ENCODE measurements at places on chromosomes 16 and 17.

GRCh38 chr16:14015033-14015432, 56.1 kb upstream of the MRTFB start:
- DNase-seq: no peak

- no peak for DNase-seq
Observed at GRCh38 chr16:84893467-84893848, 73.7 kb downstream of the CRISPLD2 start.

- DNase-seq: no peak
Observed at GRCh38 chr17:1960545-1960912, 64.6 kb downstream of the RTN4RL1 start.

DNA sequence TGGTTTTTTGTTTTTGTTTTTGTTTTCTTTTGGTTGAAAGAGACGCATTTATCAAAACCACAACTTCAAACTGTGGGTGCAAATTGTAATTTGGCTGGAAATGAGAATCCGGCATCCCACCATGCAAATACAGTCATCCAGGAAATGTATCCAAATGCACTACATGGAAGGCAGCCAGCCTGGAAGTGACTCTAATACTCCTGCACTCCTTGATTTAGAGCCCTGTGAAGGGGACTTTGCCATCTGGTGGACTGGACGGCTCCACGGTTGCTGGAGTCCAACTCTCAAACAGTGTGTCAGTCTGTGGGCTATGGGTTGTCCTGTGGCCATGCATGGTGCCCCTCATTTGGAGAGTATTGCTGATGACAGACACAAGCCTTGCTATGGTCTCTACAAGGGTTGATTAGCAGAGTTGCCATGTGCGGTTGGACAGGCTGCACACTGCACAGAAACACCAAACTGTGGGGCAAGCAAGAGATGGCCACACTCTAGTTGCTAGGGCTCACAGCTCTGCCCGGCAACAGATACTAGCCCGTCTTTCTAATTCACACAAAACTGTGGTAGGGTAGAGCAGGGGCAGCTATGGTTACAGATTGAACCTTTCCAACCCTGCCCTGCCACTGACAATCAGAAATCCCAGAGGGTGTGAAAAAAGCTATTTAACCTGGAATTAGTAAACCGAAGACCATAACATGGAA, 62.4 kb downstream of the VAT1L start:
- DNase-seq: no peak

DNA sequence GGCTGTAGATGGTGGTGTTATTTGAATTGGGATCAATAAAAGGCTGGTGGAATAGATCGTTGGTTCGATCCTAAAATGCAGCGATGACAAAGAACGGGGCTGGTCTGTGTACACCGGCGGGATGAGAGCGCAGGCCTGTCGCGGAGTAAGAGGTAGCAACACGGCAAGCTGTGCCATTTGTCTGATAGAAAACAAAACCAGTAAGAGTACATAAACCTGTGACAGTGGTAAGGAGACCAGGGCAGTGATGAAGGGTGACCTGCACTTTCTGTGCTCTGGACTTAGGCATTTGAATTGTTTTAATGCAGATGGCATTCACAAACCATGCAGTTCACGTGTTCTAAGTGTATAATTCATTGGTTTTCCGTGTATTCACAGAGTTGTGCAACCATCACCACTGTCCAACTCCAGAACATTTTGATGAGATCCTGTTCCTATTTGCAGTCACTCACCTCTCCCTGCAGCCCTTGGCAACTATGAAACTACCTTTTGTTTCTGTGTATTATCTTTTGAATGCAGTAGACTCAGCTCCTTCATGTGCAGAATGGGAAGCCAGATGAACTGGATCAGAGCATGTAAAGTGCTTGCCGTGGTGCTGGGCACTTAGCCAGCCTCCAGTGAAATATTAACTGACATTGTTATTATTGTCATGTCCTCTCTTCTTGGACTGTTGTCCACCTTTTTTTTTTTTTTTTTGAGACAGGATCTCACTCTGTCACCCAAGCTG, 286.1 kb downstream of the SNX29 start:
- DNase-seq: no peak

DNA sequence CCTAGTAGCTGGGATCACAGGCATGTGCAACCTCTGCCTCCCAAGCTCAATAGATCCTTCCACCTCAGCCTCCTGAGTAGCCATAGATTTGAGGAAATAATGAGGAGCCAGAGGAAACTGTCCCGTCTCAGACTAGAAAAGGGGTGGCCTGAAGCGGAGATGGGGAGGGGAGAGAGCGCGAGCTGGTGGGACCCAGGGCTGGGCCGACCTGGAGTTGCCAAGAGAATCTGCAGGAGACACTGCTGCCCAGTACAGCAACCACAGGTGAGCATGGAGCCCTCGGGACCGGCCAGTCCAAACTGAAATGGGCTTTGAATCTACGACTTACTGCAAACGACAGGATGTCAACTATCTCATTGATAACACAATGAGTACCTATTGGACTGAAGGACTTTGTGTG, 24.3 kb downstream of the CD300A start:
- DNase-seq: peak; percentile 21

- DNase-seq: no peak
Observed at GRCh38 chr17:37432671-37433070, 26.0 kb downstream of the TADA2A start.

GRCh38 chr17:7260651-7261378, 1.5 kb downstream of the CLDN7 start:
- DNase-seq: no peak

DNA sequence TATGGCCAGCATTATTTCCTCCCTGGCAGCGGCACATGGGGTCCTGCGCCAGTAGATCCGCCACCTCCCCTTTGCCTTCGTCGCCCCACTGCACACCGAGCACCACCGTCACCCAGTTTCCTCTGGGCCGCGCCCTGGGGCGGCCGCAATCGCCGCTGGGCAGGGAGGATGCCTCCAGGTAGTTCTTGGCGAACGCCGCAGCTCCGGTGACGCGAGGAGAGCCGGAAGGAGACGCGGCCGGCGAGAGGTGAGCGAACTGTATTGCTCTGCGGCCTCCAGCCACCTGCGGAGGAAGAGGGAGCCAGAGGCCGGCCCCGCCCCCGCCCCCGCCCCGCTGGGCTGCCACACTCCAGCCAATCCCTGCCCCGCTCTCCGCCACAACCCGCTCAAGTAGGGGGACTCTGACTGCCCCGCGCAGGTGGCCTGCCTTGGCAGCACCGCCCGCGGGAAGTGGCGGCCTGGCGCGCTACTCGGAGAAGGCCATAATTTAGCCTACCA, 11.8 kb upstream of the SLFN13 start:
- peak; percentile 60 for DNase-seq

- DNase-seq: no peak
Observed at GRCh38 chr17:44282264-44282663, 14.3 kb upstream of the SLC4A1 start.

DNA sequence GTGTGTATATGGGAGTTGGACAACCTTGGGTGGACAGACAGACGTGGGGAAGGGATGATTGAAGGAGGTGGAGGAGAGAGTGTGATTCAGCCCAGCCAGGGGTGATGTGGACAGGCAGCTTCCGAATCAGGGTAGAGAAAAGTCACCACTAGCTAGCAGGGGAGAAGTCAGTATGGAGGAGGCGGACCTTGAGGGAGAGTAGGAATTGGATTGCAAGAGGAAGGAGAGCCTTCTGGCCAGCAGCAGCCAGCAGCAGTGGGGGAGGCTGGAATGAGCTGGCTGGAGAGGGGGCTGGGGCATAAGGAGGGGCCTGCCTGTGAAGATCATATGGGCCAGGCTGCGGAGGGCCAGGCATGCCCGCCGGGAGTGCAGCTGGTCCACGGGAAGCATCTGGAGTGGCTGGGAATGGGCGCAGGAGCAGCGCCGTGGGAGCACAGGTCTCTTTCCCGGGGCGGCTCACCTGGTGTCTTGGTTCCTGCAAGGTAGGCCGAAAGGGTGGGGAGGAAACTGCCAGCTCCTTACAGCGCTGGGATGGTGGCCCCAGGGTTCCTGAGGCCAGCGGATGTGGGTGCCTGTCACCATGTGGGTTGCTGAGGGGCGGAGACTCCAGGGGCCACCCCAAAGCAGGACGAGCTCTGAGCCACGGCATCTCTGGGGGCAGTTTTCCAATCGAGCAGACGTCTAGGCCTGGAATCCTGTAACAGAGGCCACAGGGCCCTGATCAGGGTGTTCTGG, 235.3 kb downstream of the SEC14L1 start:
- DNase-seq: no peak

DNA sequence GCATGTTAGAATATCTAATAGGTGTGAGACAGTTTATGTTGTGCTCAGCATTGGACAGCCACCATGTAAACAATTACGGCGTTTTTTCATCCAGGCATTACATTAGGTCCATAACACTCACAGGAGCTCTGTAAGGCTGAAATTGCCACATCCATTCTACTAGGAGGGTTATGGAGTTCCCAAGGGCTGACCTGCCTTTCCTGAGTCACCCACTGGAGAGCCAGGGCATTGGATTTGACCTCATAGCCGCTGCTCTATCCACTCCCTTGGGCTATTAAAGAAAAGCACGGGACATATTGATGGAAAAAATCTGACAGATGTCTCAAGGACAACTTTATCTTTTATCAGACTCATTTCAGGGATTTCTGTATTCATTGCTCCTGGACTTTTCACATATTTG, 306.3 kb upstream of the HSBP1 start:
- DNase-seq: no peak

DNA sequence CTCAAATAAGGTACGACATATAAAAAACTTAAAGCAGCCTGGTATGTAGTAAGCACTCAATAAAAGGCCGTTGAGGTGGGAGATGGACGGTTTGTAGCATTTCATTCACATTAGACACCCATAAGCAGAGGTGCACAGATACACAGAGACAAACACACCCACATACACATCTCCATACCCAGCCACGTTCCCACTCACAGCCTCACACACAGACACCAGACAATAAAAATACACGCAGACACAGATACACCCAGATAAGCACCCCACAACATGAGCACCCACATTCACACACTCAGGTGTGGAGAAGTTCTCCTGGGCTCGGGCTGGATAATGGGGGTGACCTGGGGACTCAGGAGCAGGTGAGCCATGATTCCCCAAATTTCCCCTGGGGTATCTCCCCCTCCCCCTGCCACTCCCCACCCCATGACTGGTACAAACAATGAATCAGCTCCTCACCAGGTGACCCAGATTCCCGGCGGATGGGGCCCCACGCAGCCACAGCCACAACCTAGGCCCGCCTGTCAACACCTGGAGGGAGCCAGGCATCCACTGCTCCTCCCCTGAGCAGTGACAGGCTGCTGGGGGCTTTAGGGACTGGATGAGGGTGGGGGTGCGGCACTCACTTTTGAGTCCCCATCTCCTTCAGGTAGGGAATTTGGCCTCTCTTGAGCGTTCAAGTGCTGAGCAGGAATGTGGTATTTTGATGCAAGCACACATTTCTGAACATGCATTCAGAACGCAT, 2.7 kb downstream of the DLX3 start:
- DNase-seq: no peak

DNA sequence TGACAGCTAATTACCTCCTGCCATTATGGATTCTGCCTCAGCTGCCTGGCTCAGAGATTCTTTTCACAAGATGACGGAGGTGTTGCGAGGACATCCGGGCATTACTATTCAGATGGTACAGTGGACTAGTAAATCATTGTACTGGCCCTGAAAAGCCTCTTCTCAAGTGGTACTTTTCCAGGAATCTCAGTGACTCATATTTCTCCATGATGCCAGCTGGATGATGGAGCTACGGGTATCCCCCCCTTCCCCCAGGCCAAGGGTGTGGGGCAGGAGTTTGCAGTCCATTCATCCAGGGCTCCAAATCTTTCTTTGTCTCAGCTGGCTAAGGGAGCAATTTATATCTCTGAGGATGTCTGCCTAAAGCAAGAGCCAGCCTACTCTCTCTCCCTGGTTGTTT, 107.7 kb upstream of the GPR139 start:
- DNase-seq: no peak

DNA sequence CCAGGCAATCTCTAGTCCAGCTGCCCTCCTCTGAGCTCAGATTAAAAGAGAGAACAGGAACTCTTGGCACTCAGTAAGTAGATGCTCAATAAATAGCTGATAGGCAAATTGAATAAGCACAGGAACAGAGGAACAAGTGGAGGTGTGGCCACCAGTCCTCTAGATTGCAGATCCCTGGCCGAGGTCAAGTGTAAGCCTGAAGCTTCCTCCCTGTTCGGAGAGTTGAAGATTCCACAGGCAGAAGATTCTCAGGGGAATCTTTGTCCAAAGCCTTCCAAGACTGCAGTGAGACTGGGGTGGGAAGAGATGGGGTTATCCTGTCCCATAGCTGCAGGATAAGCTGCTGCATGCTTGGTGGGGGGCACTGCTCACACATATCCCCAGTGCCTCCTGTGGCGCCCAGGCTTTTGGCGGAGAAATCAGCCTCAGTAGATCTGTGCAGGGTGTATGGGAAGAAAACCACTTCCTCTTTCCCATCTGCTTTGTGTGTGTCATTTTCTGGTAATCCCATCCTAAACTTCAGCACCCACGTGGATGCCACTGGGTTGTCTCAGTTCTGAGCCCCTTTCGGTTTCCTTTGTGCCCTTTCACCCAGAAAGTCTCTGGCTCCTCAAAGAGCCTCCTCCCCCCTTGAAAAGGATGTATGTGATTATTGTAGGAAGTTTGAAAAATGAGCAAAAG, 12.1 kb downstream of the CD300A start:
- no peak for DNase-seq

- DNase-seq: no peak
Observed at GRCh38 chr16:85710732-85711131, 22.0 kb upstream of the GINS2 start.

DNA sequence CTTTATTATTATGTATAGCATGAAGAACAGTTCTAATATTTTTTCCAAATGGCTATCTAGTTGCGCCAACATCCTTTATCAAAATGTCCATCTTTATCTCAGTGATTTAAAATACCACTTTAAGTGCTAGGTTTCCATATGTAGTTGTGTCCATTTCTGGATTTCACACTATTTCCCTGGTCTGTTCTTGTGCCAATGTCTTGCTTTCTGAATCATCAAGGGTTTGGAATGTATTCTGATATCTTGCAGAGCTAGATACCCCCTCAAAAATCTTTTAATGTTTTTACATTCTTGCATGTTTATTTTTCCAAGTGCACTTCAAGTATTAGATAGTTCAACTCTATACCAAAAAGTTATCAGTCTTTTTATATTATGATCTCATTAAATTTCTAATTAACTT, 14.3 kb downstream of the MBTD1 start:
- no peak for DNase-seq

GRCh38 chr17:36947922-36948716, 635 bp upstream of the AATF start:
- no peak for DNase-seq

- DNase-seq: no peak
Observed at GRCh38 chr16:81646561-81646960, 132.5 kb upstream of the PLCG2 start.

DNA sequence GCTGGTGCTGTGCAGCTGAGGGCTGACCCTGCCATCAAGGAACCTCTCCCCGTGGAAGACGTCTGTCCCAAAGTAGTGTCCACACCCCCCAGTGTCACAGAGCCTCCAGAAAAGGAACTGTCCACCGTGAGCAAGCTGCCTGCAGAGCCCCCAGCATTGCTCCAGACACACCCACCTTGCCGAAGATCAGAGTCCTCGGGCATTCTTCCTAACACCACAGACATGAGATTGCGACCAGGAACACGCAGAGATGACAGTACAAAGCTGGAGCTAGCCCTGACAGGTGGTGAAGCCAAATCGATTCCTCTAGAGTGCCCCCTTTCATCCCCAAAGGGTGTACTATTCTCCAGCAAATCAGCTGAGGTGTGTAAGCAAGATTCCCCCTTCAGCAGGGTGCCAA, 20.5 kb downstream of the AKAP1 start:
- DNase-seq: no peak
